NCI-H1417 treated with DMSO at 0.1 percent for 48 hours (cell line): ENCODE measurements at places on chromosomes 11 and 22.

GRCh38 chr11:94588366-94588942 is 21.3 kb downstream of the PIWIL4 start:
- no peak for DNase-seq

DNA sequence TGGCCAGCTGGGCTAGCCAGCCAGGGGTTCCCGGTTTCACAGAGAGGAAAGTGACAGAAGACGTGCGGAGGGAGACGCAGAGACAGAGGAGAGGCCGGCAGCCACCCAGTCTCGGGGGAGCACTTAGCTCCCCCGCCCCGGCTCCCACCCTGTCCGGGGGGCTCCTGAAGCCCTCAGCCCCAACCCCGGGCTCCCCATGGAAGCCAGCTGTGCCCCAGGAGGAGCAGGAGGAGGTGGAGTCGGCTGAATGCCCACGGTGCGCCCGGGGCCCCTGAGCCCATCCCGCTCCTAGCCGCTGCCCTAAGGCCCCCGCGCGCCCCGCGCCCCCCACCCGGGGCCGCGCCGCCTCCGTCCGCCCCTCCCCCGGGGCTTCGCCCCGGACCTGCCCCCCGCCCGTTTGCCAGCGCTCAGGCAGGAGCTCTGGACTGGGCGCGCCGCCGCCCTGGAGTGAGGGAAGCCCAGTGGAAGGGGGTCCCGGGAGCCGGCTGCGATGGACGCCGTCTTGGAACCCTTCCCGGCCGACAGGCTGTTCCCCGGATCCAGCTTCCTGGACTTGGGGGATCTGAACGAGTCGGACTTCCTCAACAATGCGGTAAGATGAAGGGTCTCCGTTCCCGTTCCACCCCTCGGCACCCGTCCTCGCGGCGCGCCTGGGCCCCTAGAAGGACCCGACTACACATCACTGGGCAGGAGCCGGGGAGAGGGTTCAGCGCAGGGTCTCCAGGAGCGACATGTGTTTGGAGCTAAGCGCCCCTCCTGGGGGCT is at the start of gene CREB3L1:
TSS of gene CREB3L1 (plus strand) at position 41 of the 765 bp plus-strand sequence. CDS start at position 491, 450 bp downstream.
- DNase-seq = no peak

GRCh38 chr22:44245867-44246266 is 65.1 kb downstream of the PARVG start:
- DNase-seq = no peak

GRCh38 chr22:22605074-22605404 is 39.4 kb upstream of the GGTLC2 start:
- DNase-seq = no peak

- DNase-seq = no peak
Measured at GRCh38 chr11:19455731-19456130, 215.0 kb upstream of the E2F8 start.

GRCh38 chr11:18772211-18772610 is 19.4 kb downstream of the PTPN5 start:
- no peak for DNase-seq

DNA sequence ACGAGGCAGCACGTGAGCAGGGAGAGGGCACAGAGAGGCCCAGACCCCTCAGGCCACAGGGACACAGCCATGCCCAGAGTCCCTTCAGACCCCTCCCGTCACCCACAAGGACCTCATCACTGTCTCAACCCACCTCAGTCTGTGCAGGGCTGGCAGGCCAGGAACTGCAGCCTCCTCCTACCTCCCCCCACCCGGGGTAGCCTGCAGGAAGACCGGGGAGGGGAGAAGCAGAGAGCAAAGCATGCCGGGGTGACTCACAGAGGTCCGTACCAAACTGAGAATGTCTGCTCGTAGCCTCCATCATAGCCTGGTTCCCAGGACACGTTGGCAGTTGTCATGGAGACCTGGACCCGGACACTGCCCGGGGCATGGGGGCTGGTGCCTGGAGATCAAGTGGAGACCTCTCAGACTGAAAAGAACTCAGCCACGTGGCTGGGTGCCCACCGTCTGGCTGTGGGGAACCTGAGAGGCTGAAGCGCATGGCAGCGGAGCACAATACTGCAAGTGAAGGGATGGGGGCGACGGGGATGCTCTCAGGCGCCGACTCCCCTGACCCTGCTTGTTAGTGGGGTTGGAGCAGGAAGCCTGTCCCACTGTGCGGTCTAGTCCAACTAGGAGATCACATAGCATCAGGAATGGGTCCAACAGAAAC is 27.2 kb downstream of the IGSF9B start:
- DNase-seq = no peak

- no peak for DNase-seq
Measured at GRCh38 chr11:65861165-65861505, 902 bp downstream of the MUS81 start.

- no peak for DNase-seq
Measured at GRCh38 chr11:75090671-75091177, 6.0 kb downstream of the OR2AT4 start.
